H4 (cell line): ENCODE measurements at places on chromosomes 16 and 17.

DNA sequence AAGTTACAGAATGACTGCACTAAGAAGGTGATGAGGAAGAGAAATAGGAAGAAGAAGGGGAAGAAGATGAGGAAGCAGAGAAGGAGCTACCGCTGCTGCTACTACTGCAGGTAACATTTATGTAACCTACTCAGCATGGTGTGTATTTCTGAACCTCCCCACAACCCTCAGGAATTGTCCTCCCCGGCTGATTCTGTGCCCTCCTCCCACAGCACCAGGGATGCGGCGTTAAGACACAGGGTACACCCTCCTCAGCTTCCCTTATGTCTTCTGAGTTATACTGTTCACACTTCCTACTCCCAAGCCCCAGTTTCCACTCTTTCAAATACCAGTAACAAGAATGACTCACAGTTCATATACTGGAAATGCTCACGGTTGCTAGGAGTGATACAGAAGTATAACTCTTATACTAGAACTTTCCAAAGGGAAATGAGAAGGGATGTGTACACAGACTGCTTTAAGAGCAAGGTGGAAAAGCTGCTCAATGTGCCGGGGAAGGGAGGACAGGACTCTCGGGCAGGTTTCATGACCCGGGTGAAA lies 224.5 kb upstream of the PSMD7 start:
- DNase-seq, result no peak

GRCh38 chr16:47873434-47873833 lies 282.4 kb downstream of the ABCC12 start:
- DNase-seq, result no peak

DNA sequence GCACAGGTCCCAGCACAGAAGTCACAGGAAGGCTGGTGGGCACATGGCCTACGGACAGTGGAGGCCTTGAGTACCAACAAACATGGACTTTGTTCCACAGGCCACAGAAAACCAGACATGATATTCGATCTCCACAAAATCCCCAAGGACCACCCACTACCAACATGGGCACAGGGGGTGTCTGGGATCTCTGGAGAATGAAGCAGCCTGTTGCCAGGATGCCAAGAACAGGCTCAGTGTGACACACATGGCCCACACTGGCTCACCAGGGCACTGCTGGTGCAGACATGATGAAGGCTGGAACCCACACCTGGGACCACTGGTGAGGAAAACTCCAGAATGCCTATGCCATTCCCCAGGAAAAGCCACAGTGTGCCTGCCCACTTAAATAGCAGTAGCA lies 120.2 kb downstream of the C16orf78 start:
- no peak for DNase-seq

- DNase-seq, result no peak
Measured at GRCh38 chr17:35705705-35706104, 25.7 kb upstream of the RASL10B start.

DNA sequence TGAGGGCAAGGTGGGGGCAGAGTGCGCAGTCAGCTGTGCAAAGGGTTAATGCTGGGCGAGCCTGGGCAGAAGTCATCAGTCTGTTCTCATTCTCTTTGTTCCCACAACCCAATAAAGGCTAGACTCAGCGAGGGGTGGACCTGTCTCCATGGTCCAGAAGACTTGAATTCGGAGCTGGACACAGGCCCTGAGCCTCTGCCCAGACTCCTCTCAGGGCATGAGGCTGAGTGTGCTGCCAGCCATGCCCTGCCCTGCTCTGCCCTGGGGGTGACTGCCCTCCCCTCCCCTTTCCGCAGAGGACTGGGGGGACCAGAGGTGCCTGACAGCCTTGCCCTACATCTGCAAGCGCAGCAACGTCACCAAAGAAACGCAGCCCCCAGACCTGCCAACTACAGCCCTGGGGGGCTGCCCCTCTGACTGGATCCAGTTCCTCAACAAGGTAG lies 54.5 kb downstream of the MRC2 start:
- no peak for DNase-seq

DNA sequence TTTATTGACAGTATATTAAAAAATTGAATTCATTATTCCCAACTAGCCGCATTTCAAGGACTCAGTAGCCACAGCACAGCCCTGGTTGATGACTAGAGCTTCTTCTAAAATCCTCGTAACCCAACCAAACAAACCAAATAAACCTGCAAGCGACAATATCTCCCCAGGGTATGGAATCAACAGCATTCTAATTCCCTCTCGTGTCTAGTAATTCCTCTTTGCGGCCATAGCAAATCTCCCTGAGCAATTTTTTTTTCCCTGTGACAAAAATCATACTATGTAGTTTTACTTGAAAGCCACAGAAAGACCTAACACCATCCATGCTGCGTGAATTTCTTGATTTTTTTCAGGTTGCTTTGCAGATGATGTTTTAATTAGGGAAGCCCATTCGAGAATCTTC lies 143.4 kb upstream of the MYOCD start:
- peak; percentile 59 for DNase-seq

DNA sequence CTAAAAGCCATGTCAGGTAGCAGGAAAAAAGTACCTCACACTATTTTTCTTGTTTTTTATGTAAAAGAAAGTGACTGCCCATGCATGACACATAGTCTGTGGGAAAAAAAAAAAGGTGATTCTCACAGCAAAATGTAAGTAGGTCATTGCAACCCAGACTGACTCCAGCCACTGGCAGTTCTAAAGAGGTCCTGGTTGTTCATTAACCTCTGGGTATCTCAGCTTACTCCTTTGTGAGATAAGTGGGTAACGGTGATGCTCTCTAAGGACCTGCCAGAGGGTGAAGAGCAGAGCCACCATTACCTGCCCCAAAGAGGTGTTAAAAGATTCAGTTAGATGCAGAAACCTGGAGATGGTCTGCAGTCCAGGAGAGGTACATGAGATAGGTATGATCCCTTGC lies 531.9 kb downstream of the GRIN2A start:
- DNase-seq, result no peak

DNA sequence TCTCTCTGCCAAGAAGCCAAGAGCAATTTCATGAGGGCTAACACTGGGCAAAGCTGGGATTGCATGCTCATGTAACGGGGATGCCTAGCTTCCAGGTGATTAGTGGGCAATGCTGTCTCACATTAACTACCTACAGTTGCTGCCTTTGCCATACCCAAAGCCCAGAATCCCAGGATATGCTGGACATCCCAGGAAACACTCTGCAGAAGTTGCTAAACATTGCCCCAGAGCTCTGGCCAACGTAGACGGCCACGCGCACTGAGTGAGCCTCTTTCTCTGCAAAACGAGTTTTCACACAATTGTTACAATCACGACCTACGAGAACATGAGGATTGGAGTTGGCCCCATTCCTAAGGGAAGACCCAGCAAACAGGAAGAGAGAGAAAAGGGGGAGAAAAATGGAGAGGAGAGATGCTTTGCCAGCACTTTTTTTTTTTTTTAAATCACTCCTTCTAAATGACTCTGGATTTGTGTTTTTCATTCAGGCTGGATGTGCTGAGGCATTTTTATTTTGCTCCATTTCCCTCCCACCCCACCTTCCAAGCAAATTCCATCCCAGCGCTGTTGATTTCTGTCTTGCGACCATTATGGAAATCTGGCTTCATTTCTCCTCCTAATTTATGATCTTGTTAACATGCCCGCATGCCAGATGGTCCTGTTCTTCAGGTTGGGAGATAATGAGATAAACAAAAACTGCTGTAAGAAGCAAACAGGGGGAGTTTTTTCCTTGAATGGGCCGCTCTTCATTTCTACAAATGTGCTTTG lies 112.8 kb upstream of the DNAH9 start:
- DNase-seq, result no peak

- peak; percentile 45 for DNase-seq
Measured at GRCh38 chr17:10844621-10845387, 6.9 kb upstream of the PIRT start.

GRCh38 chr16:69476920-69477443 lies 52.6 kb downstream of the CYB5B start:
- DNase-seq, result peak; percentile 91
